ENCODE measurements at places on chromosomes 7 and 10.

GRCh38 chr10:103803941-103804340, 51.4 kb downstream of the SH3PXD2A start:
- no peak for DNase-seq
- H3K27ac ChIP-seq, result no peak overlapping the region
- H3K36me3 ChIP-seq, result peaks cover 3% of the 10 kb centered on the region
- no peak overlapping the region for H3K4me3 ChIP-seq
- H3K27me3 ChIP-seq, result no peaks in the 10 kb centered on the region

- H3K4me3 ChIP-seq, result no peak overlapping the region
- DNase-seq, result no peak
- no peaks in the 10 kb centered on the region for H3K36me3 ChIP-seq
Measured at GRCh38 chr10:132105302-132105995, 39.7 kb downstream of the JAKMIP3 start.

DNA sequence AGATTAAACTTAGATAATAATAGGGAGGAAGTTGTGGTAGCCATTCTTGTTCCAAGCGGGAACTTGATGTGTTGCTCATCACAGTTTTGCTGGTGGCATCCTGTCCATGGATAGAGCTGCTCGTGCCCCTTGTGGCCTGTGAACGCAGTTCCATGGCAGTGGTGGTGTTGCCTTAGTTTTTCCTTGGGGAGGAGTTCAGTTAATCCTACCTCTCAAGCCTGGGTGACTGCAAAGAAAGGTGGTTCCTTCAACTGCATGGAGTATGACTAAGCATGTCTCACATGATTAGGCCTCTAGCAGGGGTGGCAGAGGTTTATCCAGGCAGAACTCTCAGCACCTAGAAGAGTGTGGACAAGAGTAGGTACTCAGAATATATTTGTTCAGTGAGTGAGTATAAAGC, 99.7 kb downstream of the MAPK8 start:
- no peak overlapping the region for H3K27ac ChIP-seq
- H3K36me3 ChIP-seq, result peaks cover 8% of the 10 kb centered on the region
- no peaks in the 10 kb centered on the region for H3K4me1 ChIP-seq
- no peak overlapping the region for H3K4me3 ChIP-seq
- no peaks in the 10 kb centered on the region for H3K27me3 ChIP-seq
- DNase-seq, result no peak

GRCh38 chr10:80472234-80473095, 18.4 kb downstream of the TSPAN14 start:
- H3K36me3 ChIP-seq, result no peaks in the 10 kb centered on the region
- no peak for DNase-seq
- no peak overlapping the region for H3K27ac ChIP-seq
- peaks cover 14% of the 10 kb centered on the region for H3K4me1 ChIP-seq
- no peaks in the 10 kb centered on the region for H3K27me3 ChIP-seq
- no peak overlapping the region for H3K4me3 ChIP-seq

DNA sequence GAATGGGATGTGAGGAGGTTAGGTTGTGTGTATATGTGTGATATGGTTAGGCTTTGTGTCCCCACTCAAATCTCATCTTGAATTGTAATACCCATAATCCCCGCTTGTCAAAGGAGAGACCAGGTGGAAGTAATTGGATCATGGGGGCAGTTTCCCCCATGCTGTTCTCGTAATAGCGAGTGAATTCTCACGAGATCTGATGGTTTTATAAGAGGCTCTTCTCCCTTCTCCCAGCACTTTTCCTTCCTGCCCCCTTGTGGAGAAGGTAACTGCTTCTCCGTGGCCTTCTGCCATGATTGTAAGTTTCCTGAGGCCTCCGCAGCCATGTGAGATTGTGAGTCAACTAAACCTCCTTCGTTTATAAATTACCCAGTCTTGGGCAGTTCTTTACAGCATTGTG, 47.3 kb downstream of the NPVF start:
- peaks cover 8% of the 10 kb centered on the region for H3K4me1 ChIP-seq
- H3K4me3 ChIP-seq, result peak overlapping the region; percentile 84
- peak overlapping the region; percentile 74 for H3K27ac ChIP-seq
- DNase-seq, result no peak

- no peak overlapping the region for H3K27ac ChIP-seq
- H3K4me1 ChIP-seq, result no peaks in the 10 kb centered on the region
- no peaks in the 10 kb centered on the region for H3K27me3 ChIP-seq
- no peak for DNase-seq
- peaks cover 48% of the 10 kb centered on the region for H3K36me3 ChIP-seq
- no peak overlapping the region for H3K4me3 ChIP-seq
Measured at GRCh38 chr10:15518250-15518649, 147.2 kb upstream of the FAM171A1 start.

GRCh38 chr10:130808686-130809085, 502.8 kb downstream of the TCERG1L start:
- no peak for DNase-seq
- no peaks in the 10 kb centered on the region for H3K4me1 ChIP-seq
- H3K27ac ChIP-seq, result no peak overlapping the region
- H3K36me3 ChIP-seq, result no peaks in the 10 kb centered on the region
- no peak overlapping the region for H3K4me3 ChIP-seq
- H3K27me3 ChIP-seq, result no peaks in the 10 kb centered on the region

DNA sequence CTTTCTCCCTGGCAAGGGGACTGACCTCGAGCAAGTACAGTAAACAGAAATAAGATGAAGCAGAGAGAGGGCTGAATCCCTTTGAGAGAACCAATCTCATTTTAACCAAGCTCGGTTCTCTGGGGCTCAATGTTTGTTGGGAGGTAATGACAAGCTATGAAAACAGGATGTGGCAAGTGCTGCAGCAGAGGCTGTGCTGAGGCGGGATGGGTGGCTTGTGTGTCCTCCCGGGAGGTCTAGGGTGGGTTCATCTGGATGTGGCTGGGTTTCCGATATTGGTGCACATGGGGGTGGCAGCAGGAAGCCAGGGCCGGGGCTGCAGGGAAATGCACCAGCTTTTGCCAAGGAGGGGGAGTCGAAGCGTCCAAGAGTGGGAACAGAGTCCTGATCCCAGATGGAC, 84.5 kb downstream of the AOAH start:
- no peak for DNase-seq
- no peak overlapping the region for H3K4me3 ChIP-seq
- no peaks in the 10 kb centered on the region for H3K4me1 ChIP-seq
- H3K27ac ChIP-seq, result no peak overlapping the region
- no peaks in the 10 kb centered on the region for H3K27me3 ChIP-seq

DNA sequence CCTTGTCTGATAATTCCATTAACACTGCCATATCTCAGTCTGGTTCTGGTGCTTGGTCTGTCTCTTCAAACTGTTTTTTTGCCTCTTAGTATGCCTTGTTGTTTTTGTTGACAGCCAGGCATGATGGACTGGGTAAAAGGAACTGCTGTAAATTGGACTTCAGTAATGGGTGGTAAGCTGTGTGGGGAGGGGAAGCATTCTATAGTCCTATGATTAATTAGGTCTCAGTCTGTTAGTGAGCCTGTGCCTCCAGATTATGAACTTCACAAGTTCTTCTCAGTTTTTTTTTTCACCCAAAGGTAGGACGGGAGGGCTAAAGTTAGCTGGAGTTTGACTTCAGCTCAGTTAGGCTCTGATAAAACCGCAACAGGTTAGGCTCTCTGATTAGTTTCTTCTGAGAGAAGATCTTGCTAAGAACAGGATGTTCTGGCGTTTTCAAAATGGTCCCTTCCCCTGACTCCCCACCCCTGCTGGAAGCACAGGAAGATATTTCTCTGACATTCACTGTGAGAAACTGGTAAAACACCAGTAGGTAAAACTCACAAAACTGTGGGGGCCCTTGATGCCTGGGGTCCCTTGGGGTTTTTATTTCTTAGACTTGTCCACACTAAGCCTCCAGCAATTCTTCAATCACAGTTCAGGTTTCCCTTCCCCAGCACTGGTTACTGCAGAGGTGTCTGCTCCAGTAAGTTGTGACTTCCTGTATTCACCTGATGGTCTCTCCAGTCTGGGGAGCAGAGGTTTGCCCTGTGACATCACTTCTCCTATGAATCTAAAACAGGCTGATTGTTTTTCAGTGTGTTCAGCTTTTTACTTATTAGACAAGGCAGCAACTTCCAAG, 43.3 kb upstream of the CCDC71L start:
- H3K4me1 ChIP-seq, result no peaks in the 10 kb centered on the region
- no peak for DNase-seq
- H3K27me3 ChIP-seq, result no peaks in the 10 kb centered on the region
- H3K36me3 ChIP-seq, result no peaks in the 10 kb centered on the region

- H3K27ac ChIP-seq, result no peak overlapping the region
- H3K36me3 ChIP-seq, result no peaks in the 10 kb centered on the region
- no peaks in the 10 kb centered on the region for H3K27me3 ChIP-seq
Measured at GRCh38 chr7:114527589-114527988, 113.0 kb downstream of the FOXP2 start.

- H3K4me3 ChIP-seq, result no peak overlapping the region
- H3K36me3 ChIP-seq, result no peaks in the 10 kb centered on the region
- no peak overlapping the region for H3K27ac ChIP-seq
- no peak for DNase-seq
Measured at GRCh38 chr7:1752111-1752510, 82.0 kb downstream of the ELFN1 start.

DNA sequence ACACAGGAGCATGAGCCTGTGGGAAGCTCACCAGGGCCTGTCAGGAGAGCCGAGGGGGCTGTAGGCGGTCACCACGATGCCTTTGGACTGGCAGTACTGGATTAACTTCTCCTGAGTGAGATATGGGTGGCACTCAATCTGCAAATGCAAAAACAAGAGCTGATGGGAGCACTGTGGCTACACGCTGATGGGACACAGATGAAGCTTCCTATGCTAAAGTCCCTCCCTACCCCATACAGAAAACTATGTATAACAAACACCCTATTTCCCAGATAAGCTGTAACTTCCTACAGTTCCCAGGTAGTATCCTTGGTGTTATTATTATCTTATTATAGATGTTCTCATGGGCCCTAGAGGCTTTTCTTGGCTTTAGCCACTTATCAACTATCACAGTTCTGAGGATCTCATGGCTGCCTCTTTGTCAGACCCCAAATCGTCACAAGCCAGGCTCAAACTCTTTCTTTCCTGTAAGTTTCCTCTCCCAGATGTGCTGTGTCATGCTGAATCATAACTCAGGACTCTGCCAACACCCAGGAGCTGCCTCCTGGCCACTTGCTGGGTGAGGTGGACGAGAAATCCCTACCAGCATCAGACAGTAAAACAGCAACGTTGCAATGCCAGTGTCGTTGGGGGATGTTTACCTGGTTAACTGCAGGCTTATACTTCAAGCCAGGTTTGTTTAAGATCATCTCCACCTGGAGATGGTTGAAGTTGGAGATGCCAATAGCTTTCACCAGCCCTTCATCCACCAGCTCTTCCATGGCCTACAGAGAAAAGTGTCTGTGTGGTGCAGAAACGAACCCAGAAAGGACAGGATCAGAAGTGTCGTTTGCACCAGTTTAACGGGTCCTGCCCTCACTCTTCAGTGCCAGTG, 10.3 kb downstream of the AKR1B1 start:
- no peak overlapping the region for H3K4me3 ChIP-seq

- no peak overlapping the region for H3K27ac ChIP-seq
- H3K27me3 ChIP-seq, result no peaks in the 10 kb centered on the region
- no peak for DNase-seq
- H3K36me3 ChIP-seq, result no peaks in the 10 kb centered on the region
- no peak overlapping the region for H3K4me3 ChIP-seq
Measured at GRCh38 chr7:18849130-18849529, 268.3 kb downstream of the TWIST1 start.

DNA sequence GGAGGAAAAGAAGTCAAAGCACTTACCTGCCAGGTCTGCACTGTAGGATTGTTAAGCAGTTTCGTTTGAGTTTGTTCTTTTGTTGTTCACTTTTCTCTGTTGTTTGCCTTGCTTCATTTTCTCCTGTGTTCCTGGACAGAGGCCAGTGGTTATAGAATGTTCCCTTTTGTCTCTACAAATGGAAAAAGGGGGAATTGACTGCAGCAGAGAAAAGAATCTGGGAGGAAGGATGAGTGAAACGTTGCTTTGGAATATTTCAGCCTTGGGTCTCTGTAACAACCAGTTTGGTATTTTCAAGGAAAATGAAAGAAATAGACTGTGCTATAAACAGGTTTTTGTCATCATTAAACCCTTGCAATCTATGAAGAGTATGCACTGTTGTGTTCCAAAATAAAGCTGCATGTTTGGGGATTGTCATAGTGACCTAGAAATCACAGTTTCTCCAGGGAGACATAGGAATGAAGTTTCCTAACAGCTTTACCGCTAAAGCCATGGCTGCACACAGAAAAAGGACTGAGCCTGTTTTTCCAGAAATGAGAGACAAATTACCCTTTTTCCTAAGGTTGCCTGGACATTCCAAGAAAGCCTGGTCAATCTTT, 60.8 kb upstream of the HABP2 start:
- no peaks in the 10 kb centered on the region for H3K27me3 ChIP-seq
- peak overlapping the region; percentile 65 for H3K4me3 ChIP-seq
- H3K4me1 ChIP-seq, result peaks cover 66% of the 10 kb centered on the region

DNA sequence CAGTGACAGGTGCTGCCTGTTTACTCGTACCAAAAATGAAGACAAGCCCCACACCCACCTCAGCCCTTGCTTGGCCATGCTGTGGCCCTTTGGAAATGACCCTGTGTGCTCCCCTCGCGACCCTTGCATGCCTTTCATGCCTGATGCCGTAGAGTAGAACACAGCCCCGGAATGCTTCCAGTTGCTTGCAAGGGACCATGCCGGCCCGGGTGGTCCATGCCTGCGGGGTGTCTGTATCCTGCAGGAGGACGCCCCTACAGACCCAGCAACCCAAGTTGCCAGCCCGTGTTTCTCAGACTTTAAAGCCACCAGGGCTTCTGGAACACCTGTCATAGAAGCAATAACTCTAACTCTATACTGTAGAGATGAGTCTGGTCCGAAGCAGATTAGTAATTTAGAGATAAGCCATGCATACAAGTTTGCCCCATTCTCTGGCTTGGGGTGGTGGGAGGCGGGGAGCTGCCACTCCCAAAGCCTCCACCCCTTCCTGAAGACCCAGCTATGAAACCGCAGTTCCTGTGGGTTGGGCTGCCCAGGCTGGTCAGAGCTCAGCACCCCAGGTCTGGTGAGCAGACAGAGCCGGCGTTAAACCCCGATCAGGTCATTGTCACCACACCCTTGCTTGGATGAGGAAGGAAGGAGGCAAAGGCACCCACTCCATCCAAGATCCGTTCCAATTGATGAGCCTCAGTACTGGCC, 143.5 kb downstream of the ADCY1 start:
- H3K27ac ChIP-seq, result no peak overlapping the region
- no peaks in the 10 kb centered on the region for H3K27me3 ChIP-seq
- no peaks in the 10 kb centered on the region for H3K4me1 ChIP-seq
- DNase-seq, result no peak
- no peak overlapping the region for H3K4me3 ChIP-seq

DNA sequence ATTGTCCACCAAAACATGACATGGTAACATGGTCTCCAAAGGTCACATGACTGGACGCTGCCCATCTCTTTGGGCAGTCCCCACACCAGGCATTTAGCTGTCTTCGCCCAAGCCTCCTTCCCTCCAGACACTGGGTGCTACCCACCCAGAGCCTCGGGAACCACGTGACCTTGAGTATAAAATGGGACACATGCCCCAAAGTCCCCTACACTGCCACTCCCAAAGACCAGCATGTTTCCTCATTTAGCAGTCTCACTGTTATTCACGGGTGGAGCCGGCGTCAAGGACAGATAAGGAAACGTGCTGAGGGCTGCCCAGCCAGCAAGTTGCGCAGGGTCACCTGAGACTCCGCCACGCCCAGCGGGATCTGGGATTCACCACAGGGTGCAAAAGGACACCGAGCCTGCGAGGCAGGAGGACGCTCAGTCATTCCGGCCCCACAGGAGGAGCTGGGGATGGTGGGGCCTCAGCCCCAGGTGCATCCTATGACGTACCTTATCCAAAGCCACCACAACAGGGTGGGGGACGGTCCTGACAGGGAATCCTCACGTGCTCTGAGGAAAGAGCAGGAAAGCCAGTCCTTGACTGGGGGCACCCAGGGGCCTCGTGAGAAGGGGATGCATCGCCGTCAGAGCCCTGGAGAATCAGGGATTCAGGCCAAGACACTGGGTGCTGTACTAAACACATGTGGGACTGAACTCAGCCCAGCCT, 226.9 kb downstream of the TNS3 start:
- H3K4me1 ChIP-seq, result no peaks in the 10 kb centered on the region
- no peaks in the 10 kb centered on the region for H3K36me3 ChIP-seq
- no peak for DNase-seq

Data from thoracic aorta (tissue), 2 donors.